Mesothelial cell of epicardium (in vitro differentiated cells): ENCODE measurements at places on chromosomes 3 and 15. TPM values are rescaled to one million over a fixed set of nuclear protein-coding genes. Genes with fewer than 3 reads are reported as not detected.

GRCh38 chr15:44023176-44023575 lies 171.9 kb downstream of the FRMD5 start:
- no peak overlapping the region for H3K4me3 ChIP-seq
- no peak for DNase-seq
- no peaks in the 10 kb centered on the region for H3K27me3 ChIP-seq
- no peaks in the 10 kb centered on the region for H3K36me3 ChIP-seq
- H3K27ac ChIP-seq, result no peak overlapping the region
- peaks cover under 1% of the 10 kb centered on the region for H3K4me1 ChIP-seq

GRCh38 chr3:38717355-38718240 lies 68.1 kb upstream of the SCN5A start:
- H3K36me3 ChIP-seq, result no peaks in the 10 kb centered on the region
- peaks cover 44% of the 10 kb centered on the region for H3K27me3 ChIP-seq
- H3K27ac ChIP-seq, result no peak overlapping the region
- no peak for DNase-seq
- no peaks in the 10 kb centered on the region for H3K4me1 ChIP-seq
- no peak overlapping the region for H3K4me3 ChIP-seq

Gene TMEM108
- 14.8 to 17.4 TPM (median 17.3 TPM) in 3 replicates for total RNA-seq

DNA sequence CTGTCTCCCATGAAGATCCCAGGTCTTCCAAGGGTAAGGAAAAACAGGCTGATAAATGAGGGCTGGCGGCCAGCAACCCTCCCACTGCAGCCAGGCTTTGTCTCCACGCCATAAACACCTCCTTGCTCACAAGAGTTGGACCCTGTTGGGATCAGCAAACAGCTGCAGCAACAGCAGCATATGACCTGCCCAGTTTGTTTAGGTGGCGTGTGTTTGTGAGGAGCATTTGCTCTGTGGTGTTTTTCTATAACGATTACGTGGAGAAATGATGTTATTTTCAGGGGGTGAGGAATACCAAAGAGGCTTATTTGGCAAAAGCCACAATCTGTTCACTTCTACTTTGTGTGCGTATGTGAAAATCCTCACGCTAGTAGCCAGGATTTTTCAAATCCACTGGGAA lies 58.5 kb downstream of the RFTN1 start:
- H3K27me3 ChIP-seq, result peaks cover 34% of the 10 kb centered on the region
- H3K27ac ChIP-seq, result no peak overlapping the region
- H3K4me3 ChIP-seq, result no peak overlapping the region
- DNase-seq, result no peak

GRCh38 chr15:33191591-33191990 lies 2.9 kb downstream of the FMN1 start:
- no peaks in the 10 kb centered on the region for H3K36me3 ChIP-seq
- H3K4me3 ChIP-seq, result no peak overlapping the region
- H3K27ac ChIP-seq, result no peak overlapping the region
- no peak for DNase-seq

- peaks cover 20% of the 10 kb centered on the region for H3K4me1 ChIP-seq
- no peak for DNase-seq
- H3K4me3 ChIP-seq, result peak overlapping the region; percentile 77
- peak overlapping the region; percentile 89 for H3K27ac ChIP-seq
- no peaks in the 10 kb centered on the region for H3K27me3 ChIP-seq
Measured at GRCh38 chr3:197737749-197738462, 1.2 kb upstream of the RUBCN start.

- H3K4me3 ChIP-seq, result no peak overlapping the region
- no peaks in the 10 kb centered on the region for H3K4me1 ChIP-seq
Measured at GRCh38 chr3:163175970-163176369, 1679.4 kb downstream of the OTOL1 start.

- H3K27ac ChIP-seq, result peak overlapping the region; percentile 76
- no peak for DNase-seq
- no peaks in the 10 kb centered on the region for H3K27me3 ChIP-seq
Measured at GRCh38 chr3:29757054-29757777, 476.3 kb downstream of the RBMS3 start.

Gene TM6SF1
- total RNA-seq, result not detected in 3 replicates

DNA sequence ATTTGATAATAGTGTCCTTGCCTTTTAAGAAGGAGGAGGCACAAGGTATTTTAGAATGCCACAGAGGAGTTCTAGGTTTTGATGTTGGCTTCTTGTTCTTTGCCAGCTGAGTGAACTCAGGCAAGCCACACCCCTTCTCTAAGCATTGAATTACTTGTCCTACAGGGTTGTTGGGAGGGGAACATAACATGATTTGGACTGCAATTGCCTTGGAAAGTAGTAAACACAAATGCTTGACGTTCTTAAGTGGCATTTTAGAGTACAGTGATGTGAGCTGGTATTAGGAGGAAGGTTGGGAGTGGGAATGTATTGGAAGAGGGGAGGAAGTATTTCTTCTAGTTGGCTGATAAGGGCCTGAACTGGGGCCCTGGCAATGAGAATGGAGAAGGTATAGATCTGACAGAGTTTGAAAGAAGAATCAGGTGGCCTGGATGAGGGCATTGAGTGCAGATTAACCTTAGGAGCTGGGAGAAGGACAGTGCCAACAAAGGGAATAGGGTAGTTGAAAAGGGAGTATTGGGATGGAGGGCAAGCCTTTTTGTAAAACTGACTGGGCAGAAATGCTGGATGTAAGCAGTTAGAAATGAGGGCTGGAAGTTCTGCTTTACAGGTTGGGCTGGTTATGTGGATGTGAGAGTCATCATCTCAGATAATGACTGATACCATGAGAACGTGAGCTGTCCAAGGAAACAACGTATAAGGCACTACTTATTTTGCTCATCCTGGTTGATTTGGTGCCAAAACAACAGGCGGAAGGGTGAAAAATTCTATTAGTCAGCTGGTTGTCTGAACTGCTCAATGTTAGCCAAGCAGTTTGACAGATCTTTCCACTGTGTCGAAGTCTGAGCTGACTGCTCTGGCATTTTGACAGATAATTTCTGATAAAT lies 16.7 kb downstream of the KAT2B start:
- no peak for DNase-seq
- H3K36me3 ChIP-seq, result no peaks in the 10 kb centered on the region
- H3K4me1 ChIP-seq, result peaks cover 3% of the 10 kb centered on the region
- H3K4me3 ChIP-seq, result no peak overlapping the region

- no peak for DNase-seq
- peaks cover 4% of the 10 kb centered on the region for H3K4me1 ChIP-seq
- no peak overlapping the region for H3K4me3 ChIP-seq
Measured at GRCh38 chr15:59991834-59992233, 12.3 kb upstream of the FOXB1 start.

DNA sequence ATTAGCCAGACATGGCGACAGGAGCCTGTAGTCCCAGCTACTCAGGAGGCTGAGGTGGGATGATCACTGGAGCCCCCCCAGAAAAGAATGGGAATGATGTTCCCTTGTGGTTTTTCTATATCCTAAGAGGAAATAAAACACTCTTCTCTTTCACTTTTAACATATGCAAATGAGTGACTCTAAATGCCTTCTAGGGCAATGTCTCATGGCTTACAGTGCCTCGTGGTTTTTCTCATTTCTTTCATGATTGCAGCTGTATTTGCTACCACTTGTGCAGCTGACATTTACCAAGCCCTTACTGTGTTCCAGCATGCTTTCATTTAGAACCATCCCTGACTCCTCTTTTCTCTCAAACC lies 26.4 kb downstream of the STOML1 start:
- H3K4me3 ChIP-seq, result no peak overlapping the region
- H3K36me3 ChIP-seq, result no peaks in the 10 kb centered on the region
- no peak for DNase-seq
- peaks cover 5% of the 10 kb centered on the region for H3K27me3 ChIP-seq

- no peak overlapping the region for H3K27ac ChIP-seq
- no peak overlapping the region for H3K4me3 ChIP-seq
- no peak for DNase-seq
- peaks cover 9% of the 10 kb centered on the region for H3K36me3 ChIP-seq
- H3K4me1 ChIP-seq, result no peaks in the 10 kb centered on the region
Measured at GRCh38 chr15:92449476-92449875, 55.8 kb downstream of the ST8SIA2 start.

DNA sequence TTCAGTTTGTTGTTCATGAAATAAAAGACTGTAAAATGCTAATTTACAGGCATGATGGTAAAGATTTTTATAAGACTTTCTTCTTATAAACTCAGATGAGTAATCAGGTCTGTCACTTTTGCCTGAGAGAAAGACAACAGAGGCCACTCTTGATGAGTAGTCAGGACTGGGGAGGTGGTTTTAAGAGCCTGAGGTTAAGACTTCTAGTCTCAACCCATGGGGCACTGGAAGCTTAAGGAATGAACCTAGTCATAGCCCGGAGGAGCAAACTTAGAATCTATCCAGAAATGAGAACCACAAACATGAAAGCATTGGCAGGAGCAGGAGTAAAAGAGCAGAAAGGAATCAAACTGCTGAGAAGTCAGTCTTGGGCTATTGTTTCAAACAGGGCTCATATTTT lies 846.3 kb upstream of the ARPP21 start:
- peaks cover 3% of the 10 kb centered on the region for H3K4me1 ChIP-seq
- H3K36me3 ChIP-seq, result no peaks in the 10 kb centered on the region
- no peak overlapping the region for H3K4me3 ChIP-seq
- H3K27ac ChIP-seq, result no peak overlapping the region
- H3K27me3 ChIP-seq, result peaks cover 18% of the 10 kb centered on the region

DNA sequence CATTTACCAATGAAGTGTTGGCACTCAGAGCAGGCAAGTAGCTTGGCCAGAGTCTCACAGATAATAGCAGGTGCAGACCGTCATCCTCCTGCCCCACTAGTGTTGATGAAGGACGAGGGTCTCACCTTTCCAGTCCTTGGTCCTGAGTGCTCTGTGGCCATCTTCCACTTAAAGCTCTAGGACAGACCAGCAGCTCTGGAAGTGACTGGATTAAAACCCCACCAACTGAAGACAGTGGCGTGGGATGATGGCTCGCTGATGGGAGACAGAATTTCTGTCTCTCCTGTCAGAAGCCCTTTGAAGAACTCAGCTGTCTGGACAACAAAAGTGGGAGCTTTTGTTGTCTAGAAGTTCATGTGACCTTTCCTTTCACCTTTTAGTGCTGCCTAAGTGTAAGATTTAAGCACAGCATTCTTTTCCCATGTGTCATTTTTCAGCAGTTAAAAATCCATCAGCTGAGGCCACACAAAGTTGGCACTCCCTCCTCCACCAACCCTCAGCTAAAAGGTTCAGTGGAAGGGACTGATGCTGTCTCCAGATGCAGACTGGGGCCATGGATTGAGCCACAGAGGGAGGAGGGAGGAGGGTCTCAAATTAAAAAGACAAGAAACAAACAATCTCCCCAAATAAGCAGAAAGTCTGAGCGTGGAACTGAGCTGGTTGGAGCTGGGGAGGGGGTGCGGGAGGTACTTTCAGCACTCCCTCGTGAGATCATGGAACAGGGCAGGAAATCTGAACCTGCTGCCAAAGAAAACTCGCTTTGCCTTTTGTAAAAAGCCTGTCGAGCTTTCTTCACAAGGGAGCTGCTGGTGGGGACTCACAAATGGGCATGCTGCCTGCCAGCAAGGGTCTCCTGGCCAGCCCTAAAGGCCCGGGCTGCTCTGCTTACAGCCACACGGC lies 148.5 kb upstream of the CTDSPL start:
- H3K27me3 ChIP-seq, result peaks cover 2% of the 10 kb centered on the region
- no peak for DNase-seq
- H3K4me1 ChIP-seq, result peaks cover 22% of the 10 kb centered on the region
- H3K4me3 ChIP-seq, result no peak overlapping the region
- H3K36me3 ChIP-seq, result no peaks in the 10 kb centered on the region
- H3K27ac ChIP-seq, result peak overlapping the region; percentile 41

Gene ABHD2
- 33.7 to 39.7 TPM (median 39.1 TPM) in 3 replicates for total RNA-seq

- no peaks in the 10 kb centered on the region for H3K4me1 ChIP-seq
- H3K27me3 ChIP-seq, result no peaks in the 10 kb centered on the region
- no peak overlapping the region for H3K27ac ChIP-seq
- no peak for DNase-seq
Measured at GRCh38 chr3:32614956-32615355, 44.3 kb upstream of the DYNC1LI1 start.

DNA sequence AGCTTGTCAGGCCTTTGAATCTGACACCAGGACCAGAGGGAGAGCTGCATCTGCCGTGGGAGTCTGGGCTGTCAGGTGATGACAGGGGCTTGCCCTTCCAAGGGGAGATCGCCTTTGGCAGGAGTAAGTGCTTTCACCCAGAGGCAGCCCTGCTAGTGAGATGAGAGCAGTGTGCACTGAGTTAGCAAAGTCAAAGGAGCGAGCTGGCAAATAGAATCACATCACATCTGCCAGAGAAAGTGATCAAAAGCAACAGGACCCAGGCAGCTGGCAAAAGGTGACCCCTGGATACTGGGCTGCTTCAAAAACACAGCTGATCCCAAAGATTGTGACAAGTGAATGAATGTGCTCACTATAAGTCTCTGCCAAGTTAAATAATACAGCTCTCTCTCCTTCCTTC lies 36.1 kb upstream of the PYDC2 start:
- no peak overlapping the region for H3K27ac ChIP-seq
- no peaks in the 10 kb centered on the region for H3K4me1 ChIP-seq
- H3K4me3 ChIP-seq, result no peak overlapping the region

DNA sequence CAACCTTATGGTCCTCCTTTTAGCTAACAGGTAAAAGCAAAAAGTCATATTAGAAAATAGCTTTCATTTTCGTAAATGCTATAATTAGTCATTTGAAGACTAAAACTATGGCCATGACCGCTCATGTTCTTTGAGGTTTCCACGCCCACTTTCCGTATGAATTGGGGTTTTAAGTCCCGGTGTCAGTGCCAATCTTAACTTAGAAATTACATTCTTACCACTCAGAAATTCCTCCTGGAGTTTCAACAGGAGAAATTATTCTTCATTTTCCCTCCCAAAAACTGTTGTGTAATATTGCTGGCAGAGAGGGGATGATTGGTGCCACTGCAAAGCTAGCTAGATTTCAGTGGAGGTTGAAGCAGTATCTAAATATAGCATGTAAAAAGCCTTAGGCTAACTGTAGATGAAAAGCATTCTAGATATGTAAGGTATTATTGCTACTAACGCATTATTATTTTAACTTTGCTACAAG lies 71.0 kb upstream of the MDFIC2 start:
- no peaks in the 10 kb centered on the region for H3K36me3 ChIP-seq
- no peak overlapping the region for H3K27ac ChIP-seq
- H3K4me3 ChIP-seq, result no peak overlapping the region
- H3K27me3 ChIP-seq, result peaks cover 7% of the 10 kb centered on the region
- peaks cover 10% of the 10 kb centered on the region for H3K4me1 ChIP-seq

Gene DGKG
- total RNA-seq, result 0.04 to 0.38 TPM (median 0.16 TPM) in 3 replicates

DNA sequence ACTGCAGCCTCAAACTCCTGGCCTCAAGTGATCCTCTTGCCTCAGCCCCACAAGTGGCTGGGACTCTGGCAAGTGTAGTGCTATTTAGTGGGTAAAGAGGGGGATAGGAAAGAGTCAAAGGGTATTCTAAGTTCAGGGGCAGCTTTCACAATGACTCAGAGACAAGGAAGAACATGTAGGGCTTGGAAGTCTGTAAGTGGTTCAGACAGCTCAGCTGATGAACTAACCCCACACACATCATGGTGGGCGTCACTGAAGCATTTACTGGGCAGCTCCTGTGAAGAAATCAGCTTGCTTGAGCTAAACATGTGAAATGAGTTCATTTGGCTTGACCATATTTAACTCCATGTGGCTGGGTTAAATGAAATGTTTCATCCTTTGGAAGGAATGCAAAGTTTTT lies 34.6 kb upstream of the THSD4 start:
- DNase-seq, result no peak
- peaks cover 13% of the 10 kb centered on the region for H3K4me1 ChIP-seq
- H3K4me3 ChIP-seq, result no peak overlapping the region
- no peaks in the 10 kb centered on the region for H3K36me3 ChIP-seq
- H3K27me3 ChIP-seq, result peaks cover 11% of the 10 kb centered on the region

Gene SLC12A1
- 0.13 to 0.31 TPM (median 0.14 TPM) in 3 replicates for total RNA-seq

GRCh38 chr3:42830437-42831320 lies 21.4 kb downstream of the ACKR2 start:
- no peak overlapping the region for H3K27ac ChIP-seq
- H3K4me1 ChIP-seq, result peaks cover 31% of the 10 kb centered on the region
- no peak for DNase-seq
- no peaks in the 10 kb centered on the region for H3K27me3 ChIP-seq
